ENCODE measurements at places on chromosomes 6 and 20.

DNA sequence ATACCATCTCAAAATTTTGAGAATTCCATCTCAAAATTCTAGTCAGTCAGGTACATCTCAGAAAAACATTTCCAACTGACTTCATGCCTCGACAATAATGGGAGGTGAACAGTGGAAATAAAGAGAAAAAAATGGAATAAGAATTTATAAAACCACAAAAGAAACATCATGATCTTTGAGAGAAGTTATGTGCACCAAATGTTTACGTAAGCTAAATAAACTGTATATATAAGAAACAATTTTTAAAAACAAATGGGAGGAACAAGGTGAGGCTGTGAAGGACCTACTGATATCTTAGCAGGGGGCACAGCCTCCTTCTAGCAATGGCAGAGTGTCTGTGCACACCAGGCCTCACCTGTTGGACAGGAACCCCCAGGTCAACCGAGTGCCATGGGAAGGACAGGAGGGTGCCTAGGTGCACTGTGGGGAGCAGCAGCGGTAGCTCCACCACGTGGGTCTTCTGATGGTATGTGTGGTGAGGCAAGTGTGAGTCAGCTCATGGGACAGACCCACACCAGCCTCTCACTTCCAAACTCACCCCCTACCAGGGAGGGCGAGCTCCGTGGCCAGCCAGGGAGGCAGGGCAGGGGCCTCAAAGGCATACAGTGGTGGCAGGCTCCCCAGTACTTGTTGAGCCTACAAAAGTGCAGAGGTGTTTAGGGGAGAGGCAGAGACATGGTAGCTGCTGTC lies 23.2 kb downstream of the DIDO1 start:
- DNase-seq: peak; percentile 35

GRCh38 chr20:53298911-53299310 lies 294.7 kb downstream of the ZNF217 start:
- DNase-seq: no peak

DNA sequence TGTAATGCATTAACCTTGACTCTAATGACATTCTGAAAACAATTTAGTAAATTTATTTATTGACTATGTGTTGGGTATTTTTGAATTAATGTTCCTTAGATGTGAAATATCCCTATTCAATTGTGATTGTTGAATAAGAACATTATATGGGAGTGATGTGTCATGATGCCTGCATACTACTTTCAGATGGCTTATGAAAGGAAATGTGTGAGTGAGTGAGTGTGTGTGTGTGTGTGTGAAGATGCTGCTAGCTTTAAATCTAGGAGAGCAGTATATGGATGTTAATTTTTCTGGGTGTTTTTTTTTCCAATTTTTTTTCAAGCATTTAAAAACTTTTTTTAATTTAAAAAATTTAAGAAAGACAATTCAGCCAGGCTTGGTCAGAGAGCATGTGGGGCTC lies 32.5 kb upstream of the NT5E start:
- DNase-seq: no peak

DNA sequence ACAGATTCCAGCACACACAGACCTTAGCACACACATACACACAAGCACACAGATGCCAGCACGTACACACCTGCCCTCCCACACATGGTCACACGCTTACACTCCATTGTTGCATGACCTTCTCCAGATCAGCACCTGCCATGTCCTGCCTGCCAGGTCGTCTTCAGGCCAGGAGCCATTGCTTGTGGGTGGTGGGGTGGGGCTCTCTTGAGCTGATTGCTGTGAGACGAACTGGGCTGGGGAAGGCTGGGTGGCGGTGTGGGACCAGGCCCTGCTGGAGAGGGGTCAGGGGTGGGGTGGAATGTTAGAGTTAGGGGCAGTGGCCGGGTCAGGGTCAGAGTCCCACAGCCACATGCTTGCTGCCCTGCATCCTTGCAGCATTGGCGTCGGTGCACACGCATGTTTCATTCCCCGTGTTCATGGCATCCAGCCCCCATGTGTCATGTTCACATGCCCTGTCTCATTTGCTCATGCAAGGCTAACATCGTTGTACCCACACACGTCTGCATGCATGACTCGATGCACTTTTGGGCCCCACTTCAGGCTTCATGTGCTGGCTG lies 6.5 kb upstream of the NPBWR2 start:
- DNase-seq: no peak

DNA sequence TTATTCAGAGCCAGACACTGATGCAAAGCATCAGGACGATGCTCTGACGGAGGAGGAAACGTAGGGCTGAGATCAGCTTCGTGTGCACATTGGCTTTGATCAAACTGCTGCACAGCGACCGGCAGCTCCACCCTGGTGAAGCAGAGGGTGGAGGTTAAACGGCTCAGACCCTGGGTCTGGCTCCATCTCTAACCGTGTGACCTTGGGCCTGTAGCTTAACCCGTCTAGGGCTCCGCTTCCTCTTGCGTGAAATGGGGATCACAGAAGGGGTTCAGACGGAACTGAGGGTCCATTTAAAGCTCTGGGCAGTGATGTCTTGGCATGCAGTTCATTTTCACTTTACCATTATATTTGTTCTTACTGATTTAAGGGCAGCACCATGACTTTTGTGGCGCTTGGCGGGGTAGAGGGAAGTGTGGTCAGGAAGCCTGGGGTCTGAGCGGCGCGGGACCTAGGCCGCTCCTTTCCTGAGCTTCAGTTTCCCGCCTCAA lies 644 bp downstream of the RBL1 start:
- DNase-seq: peak; percentile 33

GRCh38 chr20:53148771-53149147 lies 176.6 kb downstream of the TSHZ2 start:
- no peak for DNase-seq

- no peak for DNase-seq
These were observed 13.2 kb upstream of the MAP3K4 start for GRCh38 chr6:160978141-160978901.

DNA sequence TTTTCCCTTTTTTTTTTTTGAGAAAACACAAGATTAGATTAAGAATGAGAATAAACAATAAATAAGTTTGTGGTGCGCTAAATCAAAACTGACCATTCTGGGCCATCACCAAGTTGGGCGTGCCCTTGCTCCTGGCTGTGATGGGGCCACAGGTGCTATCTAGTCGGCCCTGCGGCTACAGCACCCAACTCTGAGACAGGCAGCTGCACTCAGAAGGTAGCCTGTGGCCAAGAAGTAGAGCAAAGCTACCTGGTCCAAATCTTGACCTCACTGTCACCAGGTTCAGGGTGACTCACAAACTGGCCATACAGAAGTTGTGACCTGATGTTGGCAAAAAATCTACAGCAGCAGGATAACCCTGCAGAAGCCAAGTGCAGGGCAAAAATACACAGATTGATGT lies 3.4 kb downstream of the TXNDC5 start:
- no peak for DNase-seq

GRCh38 chr20:53849471-53850059 lies 220.8 kb downstream of the BCAS1 start:
- DNase-seq: no peak

DNA sequence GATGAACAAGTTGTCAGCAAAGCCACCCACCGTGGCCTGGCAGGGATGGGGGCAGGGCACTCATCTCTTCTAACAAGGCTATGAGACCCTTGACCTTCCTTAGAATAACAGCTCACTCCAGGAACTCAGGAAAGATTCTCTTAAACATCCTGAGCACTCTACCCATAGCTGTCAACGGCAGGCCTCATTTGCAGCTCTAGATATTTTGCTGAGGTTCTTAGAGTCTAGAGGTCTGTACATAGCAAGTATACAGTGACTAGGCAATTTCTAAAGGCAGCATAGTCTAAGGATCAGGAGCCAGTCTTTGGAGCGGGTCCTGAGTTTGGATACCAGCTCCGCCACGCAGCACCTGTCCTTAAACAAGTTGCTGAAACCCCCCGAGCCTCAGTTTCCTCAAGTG lies 11.7 kb downstream of the TRERF1 start:
- DNase-seq: no peak

DNA sequence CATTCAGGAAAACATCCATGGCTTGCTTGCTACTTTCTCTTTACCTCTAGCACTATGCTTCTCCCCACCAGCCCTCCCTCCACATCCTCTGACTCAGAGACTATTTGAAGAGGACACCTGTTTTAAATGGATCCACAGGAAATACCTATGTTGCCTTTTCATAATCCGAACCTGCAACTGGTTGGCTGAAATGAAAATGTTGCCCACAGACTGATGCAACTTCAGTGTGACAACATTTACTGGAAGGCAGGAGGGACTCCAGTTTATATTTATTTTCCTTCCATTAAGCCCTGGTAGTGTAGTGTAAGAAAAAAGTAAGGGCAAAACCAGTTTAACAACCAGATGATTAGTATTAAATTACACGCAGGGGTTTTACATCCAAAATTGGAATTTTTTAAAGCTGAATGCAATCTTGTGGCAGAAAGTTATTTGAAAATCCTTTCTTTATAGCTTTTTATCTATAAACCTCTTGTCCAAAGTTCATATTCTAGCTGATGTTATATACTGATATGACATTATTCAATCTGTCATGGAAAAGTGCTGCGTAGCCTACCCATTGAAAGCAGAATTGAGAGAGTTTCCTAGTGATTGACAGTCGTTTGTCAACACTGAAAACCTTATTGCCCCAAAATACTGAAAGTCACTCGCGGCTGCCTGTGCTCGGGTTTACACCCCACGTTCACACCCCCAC lies 881 bp upstream of the AIG1 start:
- DNase-seq: peak; percentile 22

DNA sequence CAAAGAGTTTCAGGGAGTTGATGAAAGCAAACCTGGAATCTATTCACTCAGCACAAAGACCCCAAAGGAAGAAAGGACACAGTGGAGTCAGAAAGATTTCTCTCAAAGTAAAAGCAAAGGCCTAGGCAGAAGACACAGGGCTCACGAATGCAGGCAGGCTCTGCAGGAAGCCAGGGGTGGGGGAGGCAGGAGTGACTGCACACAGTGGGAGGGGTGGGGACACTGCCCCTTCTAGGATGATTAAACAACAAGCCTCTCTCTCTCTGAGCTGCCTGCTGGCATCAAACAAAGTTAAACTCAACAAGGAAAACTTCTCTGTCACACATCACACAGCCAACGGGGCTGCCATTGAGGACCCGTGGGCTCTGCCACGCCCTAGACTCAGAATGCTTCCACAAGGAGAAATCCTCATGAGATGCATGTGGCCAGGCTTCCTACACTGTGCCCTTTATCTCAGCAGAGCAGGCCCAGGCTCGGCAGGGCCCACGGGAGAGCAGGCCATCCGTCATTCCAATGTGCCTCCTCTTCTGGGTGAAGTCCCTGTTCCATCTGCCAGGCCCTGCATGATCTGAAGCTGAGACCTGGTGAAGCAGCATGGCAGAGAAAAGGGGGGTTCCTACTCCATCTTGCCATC lies 70.1 kb downstream of the RAMACL start:
- no peak for DNase-seq

DNA sequence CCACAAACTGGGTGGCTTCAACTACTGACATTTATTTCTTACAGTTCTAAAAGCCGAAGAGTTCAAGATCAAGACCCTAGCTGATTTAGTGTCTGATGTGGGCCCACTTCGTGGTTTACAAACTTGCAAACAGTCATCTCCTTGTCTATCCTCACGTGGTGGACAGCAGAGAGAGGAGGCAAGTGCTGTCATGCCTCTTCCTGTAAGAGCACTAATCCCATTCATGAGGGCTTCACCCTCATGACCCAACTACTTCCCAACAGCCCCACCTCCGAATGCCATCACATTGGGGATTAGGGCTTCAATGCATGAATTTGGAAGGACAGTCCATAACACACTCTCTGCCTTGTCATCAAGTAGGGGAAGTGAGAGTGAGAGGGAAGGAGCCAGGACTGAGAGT lies 15.6 kb upstream of the ISM1 start:
- DNase-seq: no peak

GRCh38 chr20:34347571-34347970 lies 15.5 kb upstream of the ITCH start:
- no peak for DNase-seq

DNA sequence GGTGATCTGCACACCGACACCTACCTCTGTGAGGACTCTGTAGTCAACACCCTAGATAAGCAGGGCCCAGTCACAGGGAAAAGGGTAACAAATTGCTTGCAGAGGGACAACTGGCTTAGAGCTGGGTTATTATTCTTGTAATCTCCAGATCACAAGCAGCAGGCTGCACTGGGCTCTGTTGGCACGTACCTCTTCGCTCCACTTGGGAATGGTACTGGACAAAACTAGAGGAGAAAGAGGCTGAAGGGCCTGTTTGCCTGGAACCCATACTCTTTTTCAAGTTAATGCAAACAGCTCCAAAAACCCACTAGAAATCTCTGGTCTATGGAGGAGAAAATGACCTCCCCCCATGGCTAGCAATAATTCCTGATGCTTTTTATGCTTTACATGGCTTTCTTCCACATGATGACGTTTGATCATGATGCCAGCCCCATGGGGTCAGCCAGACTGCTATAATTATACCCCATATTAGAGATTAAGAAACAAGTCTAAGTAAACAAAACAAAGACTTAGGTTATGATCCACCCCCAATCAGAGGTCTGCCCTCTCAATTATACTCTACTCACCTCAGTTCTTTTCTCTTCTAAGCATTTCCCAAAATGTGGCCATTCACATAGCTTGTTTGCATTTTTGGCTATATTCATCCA lies 190.0 kb downstream of the UNC5CL start:
- no peak for DNase-seq

DNA sequence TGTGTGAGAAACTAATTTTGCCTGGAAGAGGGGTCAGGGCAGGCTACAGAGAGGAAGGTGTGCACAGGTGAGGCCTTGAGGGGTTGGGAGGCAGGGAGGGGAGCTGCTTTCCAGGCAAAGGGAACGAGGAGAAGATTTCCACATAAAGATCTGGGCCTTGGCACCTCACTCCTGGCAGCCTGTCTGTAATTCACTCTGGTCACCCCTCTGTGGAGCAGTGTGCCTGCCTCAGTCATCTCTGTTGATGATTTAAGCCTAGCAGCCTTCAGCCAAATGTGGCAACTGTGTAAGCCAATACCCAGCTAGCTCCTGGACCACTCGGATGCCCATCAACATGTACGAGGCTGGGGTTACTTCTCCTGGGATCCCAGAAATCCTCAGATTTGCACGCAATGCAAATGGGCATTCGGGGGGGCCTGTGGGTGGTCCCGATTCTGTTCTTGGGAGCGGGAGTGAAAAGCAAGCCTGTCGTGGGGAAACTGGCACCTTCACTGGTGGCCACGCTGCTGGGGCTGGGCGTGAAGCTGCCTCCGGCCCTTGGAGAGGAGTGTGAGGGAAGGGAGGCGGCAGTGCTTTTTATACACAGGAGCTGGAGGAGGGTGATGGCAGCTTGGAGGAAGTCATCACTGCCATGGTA lies 360.4 kb downstream of the ZFAND3 start:
- no peak for DNase-seq

DNA sequence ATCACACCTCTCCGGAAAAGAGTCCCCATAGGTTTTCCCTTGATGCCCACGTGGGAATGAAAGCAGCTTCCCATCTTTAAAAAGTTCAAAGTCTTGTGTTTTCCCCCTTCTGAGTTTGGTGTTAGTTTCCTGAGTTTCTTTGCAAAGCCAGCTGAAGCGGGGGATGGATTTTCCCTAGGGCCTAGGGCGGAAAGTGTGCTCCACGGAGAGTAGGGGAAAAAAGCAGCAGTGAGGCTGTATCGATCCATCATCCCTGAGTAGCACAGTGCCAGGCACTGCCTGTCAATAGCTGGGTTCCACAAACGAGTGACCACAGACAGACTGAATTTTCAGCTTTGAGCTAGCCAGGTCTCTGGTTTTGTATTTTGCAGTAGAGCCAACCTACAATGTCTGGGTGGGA lies 1.3 kb downstream of the DAAM2 start:
- no peak for DNase-seq

Measured in stimulated activated naive CD8-positive, alpha-beta T cell treated with anti-CD3 and anti-CD28 coated beads, Interleukin-15, Interleukin-2, amounts not matched to agents 100 U/mL and 50 U/mL, for 24 hours (primary cell).